Hematopoietic multipotent progenitor cell treated with erythropoietin and hydrocortisone succinate and interleukin-3 and kit ligand, for 17 days (in vitro differentiated cells): ENCODE measurements at places on chromosomes 2 and 18.

GRCh38 chr2:182554950-182555349, 128.1 kb upstream of the PDE1A start:
- no peak for DNase-seq

DNA sequence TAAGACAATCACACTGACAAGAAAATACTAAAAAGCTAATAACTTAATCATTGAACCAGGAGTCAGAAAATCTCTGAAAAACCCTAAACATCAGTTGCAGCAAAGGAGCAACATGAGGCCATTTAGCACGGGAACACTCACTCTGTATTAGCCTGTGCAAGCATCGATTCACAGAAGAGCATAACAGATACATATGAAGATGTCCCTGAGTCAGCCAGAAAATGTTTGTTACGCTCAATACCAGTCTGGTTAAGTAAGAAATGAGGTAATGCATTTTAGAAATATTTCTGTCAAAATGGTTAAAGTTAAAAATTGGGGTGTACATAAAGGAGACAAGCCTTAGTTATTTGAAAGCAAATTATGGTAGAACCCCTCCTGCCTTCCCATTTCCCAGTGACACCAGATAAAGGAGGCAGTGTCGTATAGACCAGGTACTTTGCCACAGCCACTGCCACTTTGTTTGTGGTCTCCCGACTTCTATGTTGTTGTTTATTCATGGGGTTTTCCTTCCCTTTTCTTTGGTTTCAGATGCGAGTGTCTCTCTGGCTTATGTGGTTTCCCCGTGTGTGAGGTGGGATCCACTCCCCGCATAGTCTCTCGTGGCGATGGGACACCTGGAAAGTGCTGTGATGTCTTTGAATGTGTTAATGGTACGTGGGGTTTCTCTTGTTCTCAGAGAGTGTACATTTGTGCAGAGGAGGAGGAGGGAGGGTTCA, 108.6 kb downstream of the CRIM1 start:
- no peak for DNase-seq

- DNase-seq = no peak
These were observed 74.2 kb upstream of the CELF4 start for GRCh38 chr18:37639846-37640245.

GRCh38 chr2:228066126-228066798, 115.2 kb downstream of the SPHKAP start:
- no peak for DNase-seq

GRCh38 chr18:58542426-58543159, 86.3 kb downstream of the ALPK2 start:
- no peak for DNase-seq

GRCh38 chr2:198004173-198004572, 199.8 kb downstream of the PLCL1 start:
- no peak for DNase-seq

- no peak for DNase-seq
These were observed 166.8 kb downstream of the KCNS3 start for GRCh38 chr2:18045230-18045629.

- no peak for DNase-seq
These were observed 242.6 kb upstream of the TCF4 start for GRCh38 chr18:55830544-55830943.

DNA sequence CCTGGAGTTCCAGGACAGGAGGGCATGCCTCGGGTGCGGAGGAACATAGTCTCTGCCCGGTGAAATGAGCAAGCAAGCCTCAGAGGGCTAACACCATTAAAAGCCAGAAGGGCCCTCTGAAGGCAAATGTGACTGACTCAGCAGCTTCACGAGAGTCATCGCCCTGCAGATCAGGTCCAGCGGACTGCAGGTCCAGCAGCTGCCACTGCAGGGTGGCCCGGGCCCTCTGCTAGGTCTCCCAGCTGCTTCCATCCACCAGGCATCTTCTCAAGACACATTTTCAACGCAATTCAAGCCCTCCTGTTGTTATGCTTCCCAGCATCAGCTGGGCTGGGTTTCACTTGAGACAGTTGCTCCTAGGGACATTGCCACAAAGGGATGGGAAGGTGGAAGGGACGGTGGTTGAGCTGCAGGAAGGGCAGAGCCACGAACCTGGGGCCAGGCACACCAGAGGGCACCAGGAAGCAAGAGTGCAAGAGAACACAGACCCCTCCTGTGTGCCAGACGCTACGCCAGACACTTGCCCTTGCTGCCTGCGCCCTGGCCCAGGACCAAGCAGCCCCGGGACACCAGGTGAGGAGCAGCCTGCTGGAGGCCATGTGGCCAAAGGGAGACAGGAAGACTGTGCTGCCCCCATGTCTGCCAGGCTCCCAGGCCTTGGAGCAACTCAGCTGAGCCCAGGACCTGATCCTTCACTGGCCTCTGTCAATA, 173.0 kb downstream of the HDAC4 start:
- no peak for DNase-seq

GRCh38 chr2:67872481-67872880, 190.3 kb downstream of the C1D start:
- no peak for DNase-seq

GRCh38 chr2:106830191-106830590, 55.8 kb downstream of the ST6GAL2 start:
- no peak for DNase-seq

GRCh38 chr2:135657806-135658582, 83.7 kb upstream of the UBXN4 start:
- no peak for DNase-seq

- no peak for DNase-seq
These were observed 809.0 kb upstream of the FAM98A start for GRCh38 chr2:34408100-34408499.

DNA sequence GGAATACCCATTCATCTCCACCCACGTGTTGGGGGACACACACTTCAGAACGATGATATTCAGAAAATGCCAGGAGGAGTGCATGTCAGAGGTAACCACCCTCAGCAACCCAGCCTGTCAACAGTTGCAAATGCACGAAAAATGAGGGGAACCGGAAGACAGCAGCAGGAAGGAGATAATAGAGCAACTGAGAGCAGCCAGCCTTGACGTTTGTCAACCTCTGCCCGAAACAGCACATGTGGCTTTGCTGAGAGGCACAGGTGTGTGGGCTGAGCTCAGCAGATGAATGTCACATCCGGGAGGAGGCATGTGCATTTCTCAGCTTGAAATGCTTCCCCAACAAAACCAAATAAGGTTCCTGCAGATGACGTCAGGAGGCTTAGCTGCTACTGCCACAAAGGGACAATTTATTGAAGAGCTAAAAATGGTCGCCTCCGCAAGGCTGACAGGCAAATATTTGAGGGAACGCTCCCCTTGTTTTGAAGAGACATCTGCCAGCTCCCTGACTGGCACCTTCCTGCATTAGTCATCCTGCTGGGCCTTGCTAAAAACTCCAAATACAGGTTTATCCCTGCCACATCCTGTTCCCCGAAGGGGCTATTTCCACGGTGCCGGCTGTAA, 419.0 kb downstream of the NBAS start:
- no peak for DNase-seq

DNA sequence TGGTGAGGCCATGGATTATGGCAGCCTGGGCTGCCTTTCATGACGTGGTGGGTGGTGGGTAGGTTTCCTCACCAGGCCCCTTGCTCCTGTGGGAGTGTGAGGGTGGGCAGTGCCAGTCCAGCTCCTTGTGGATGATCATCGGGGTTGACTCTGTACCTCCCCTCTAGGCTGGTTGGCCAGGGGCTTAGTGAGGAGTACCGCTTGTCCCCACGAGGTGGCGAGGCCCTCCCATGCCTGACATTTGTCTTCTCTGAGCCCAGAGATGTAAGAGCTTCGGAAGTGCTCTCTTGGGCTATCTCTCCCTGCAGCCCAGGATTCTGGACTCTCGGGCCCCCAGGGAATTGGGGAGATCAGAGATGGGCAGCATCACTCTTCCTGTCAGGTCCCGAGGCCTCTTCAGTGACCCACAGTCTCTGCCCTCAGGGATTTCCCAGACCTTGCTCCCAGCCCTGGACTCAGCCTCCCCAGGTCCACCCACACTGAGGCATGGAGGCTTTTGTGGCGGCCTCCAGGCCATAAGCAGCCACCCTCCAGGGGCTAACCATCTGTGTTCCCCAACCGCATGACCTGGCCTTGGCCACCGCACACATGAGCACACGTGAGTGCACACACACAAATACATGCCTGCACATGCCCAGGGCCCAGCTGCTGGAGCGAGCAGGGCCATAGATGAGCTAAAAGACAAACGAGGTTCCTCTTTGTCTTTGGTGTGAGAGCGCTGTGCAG, 6.5 kb downstream of the SPR start:
- no peak for DNase-seq

GRCh38 chr18:8142932-8143331, 466.3 kb upstream of the RAB12 start:
- no peak for DNase-seq

DNA sequence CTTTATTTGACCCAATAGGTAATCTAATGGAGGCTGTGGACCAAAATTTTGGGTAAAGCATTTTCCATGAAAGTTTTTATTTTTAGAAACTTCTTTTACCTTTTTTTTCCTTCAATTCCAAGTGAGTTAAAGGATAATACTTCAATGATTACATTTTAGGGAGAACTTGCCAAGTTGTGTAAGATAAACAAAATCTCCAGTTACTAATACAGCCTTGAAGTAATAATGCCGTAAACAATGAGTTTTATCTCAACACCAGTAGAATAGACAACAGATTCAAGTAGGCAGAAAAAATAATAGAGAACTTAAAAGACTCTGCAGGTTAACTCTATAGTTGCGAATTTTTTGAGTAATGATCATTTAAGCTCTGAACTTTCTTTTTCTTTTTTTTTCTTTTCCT, 807.4 kb downstream of the CNTNAP5 start:
- DNase-seq = no peak

DNA sequence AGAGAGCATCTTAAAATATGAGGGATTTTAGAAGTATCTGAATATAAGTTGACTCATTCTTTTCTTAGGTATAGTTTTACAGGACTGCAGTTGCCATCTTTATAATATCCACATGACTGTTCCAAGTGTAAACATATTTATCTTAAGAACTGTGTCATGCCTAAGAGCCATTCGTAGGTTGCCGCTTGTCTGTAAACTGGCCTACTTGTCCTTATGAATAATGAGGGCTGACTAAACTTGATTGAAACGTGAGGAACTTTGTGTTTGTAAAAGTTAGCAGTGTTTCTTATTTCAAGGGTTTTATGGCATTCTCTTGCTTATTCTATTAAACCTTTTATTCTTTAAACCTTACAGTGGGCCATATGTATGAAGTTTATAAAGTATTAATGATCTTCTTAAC, 99.6 kb downstream of the MAP3K20 start:
- DNase-seq = no peak

GRCh38 chr2:203431391-203432185, 103.4 kb downstream of the ABI2 start:
- DNase-seq = no peak

DNA sequence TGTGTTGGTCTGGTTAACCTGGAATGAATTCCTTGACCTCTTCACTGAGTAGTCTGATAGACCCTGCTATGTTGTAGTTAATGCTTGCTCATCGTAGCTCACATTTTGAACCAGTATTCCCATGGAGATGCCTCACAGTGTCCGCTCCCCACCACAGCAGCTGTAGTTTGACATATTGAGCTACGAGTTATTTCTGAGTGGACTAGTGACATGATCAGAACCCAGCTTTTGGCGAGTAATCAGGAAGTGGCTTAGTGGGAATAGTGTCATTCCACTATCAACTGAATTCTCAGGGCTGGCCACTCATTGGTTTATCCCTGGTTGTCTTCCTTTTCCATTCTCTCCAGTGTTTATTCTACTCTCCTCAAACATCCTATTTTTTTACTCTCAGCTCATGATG, 102.7 kb downstream of the MYO1B start:
- DNase-seq = no peak

DNA sequence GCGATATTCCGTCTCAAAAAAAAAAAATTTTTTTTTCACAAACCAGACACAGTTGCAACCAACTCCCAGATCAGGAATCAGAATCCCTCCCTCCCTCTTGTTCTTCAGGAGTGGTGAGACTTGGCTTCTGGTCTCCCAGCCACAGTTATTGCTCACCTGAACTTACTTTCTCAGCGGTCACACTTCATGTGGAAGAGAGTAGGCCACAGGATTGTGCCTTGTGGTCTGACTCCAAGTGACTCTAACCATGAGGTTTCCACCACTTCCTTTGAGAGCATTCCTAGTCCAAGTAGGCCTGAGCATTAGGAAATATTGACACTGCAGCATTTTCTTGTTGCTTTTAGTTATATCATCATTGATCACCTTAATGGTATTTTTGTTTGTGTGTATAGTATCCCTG, 12.1 kb downstream of the FMNL2 start:
- no peak for DNase-seq

DNA sequence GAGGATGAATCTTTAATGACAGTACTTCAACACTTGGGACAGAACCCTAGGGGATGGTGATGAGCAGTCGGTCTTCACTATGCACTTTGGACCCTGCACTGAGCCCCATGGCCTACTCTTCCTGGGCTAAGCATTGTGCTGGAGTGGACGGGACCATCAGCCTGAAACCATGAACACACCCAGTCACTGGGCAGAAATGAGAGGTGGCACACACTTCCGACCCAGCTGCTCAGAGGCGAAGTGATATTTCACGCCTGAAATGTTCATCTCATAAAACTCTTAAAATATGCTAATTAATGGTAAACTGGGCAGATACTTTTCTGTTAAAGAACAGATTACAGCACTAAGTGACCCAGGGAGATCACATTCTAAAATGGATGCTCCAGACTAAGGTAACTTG, 150.3 kb upstream of the NDUFV2 start:
- DNase-seq = no peak

- no peak for DNase-seq
These were observed 3.1 kb upstream of the CELF4 start for GRCh38 chr18:37568671-37569070.

DNA sequence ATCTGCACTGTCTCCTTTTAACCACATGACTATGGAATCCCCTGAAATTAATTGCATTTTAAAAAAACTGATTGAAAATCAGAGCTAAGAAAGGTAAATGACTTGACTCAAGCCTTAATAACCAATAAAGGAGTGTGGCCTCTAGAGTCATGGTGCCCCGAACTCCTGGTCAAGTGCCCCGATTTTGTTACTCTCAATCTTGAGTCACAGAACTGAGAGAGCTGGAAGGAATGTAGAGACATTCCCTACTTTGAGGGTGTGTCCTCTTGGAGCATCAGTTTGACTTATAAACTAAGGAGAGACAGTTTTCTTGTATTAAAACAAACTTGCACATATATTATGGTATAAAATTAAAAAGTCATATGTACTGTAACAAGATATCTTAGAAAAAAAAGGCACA, 2.4 kb downstream of the WDR43 start:
- DNase-seq = no peak

DNA sequence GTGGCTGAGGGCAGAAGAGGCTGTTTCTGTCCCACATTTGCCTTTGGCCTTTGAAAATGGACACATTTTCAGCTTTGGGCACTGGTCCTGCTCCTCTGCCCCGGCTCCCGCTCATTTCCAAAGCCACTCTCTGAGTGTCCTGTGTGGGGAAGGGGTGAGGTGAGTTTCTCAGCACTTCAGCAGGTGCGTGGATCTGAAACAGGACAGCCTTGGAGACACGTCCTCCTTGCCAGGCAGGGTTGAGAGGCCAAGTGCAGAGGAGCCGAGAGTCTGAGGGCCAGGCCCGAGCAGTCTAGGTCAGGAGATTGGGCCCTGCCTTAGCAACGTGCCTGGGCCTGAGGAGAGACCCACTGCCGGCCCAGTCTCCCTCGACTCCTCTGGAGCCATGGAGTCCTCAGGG, 21.9 kb upstream of the ALPI start:
- DNase-seq = no peak

GRCh38 chr2:99911736-99912135, 230.7 kb downstream of the AFF3 start:
- no peak for DNase-seq
